Stimulated activated CD8-positive, alpha-beta memory T cell treated with anti-CD3 and anti-CD28 coated beads, Interleukin-15, amount 100 ng/mL, for 24 hours (primary cell): ENCODE measurements at places on chromosomes 3 and 15.

GRCh38 chr3:100160521-100160920, 46.2 kb upstream of the FILIP1L start:
- DNase-seq: no peak

DNA sequence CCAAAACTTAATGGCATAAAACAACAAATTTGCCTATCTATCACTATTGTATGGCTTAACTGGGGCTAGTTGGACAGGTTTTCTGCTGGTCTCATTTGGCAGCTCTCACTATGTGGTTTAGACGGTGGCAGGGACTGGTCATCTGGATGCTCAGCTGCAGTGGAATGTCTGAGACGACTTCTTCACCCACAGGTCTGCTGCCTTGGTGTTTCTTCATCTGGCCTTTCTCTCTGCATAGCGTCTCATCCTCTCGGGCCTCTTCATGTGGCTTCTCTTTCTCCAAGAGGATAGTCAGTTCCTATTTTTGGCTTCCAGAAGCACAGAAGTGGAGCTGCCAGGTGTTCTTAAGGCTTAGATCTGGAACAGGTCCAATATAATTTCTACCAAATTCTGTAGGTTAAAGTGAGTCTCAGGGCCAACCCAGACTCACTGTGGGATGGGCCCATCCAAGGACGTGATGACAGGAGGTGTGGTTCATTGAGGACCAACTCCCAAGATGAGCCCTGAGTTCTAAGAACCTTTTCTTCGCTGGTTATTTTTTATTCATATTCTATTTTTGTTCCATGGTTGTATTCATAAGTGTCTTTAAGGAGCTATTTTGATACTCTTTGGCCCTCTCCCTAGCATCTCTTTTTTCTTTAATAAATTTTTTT, 18.6 kb downstream of the UBE2Q2 start:
- DNase-seq: no peak

- no peak for DNase-seq
These were observed 96.7 kb downstream of the DHX30 start for GRCh38 chr3:47899495-47900108.

DNA sequence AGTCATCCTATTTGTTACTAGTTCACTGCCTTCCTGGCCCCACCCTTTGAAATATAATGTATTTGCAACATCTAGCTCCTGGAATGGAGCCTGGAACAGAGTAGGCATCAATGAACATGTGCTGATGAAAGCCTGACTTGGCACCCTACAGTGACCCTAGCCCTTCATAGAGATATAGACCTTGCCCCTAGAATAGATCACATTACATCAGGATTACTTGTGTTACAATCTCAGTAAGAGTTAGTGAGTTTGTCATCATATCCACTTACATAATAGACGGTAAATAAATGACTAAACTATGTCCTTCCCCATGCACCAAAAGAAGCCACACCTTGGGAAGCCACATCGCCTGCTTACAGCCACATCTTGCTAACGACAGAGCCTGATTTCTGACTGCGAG, 110.5 kb upstream of the WNT5A start:
- no peak for DNase-seq

DNA sequence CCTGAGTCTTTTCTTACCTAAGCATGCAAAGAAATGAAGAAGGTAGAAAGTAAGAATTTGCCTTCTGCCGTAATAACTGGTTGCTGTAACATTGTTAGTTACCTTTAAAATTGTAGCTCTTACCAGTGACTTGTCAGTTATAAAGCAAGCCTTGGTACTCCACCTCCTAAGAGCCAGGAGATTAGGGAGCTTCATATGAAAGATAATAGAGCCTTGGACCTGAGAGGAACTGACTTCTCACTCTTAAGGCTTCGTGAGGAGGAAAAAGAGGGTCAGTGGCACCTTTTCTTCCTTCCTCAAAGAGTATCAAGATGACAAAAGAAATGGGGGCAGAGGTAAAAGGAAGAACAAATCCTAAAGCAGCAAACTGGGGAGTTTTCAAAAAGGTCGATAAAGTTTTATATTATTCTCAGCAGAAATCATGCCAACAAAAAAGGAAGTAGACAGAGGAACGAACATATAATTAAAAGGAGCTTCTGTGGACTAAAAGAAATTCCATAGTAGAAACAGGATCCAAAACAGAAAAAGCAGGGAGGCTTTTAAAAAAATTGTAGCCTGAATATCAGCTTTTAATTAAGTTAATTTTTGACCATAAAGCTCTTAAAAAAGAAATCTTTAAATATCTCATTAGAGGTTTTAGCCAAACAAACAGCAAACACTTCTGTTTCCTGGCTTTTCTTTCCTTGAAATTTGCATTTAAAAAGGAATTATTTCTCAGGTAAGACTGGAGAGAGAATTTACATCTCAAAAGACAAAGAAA, 847.1 kb upstream of the ALCAM start:
- no peak for DNase-seq
